ENCODE measurements at places on chromosomes 4 and X. TPM values are rescaled to one million over a fixed set of nuclear protein-coding genes. Genes with fewer than 3 reads are reported as not detected.

PDK3 gene
- 26.0 TPM for total RNA-seq

PPP1R2C gene
- not detected for total RNA-seq

DNA sequence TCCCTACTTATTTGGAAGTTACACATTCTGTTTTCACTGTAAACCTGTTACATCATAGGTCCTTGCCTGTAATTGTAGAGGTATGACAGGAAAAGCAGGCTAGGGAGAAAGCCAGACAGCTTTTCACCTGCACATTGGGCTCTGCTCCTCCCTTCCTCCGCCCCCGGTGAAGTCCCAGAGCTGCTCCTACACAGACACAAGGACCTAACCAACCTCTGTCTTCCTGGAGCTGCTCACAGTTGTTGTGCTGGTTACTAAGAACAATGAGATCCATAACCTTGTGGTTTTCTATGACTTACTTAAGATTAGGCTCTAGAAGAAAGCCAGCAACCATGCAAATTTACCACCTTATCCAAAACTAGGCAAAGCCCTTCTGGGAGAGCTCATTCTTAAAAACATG is 40.0 kb downstream of the MOSPD2 start:
- DNase-seq: no peak
- H3K4me1 ChIP-seq: no peaks in the 10 kb centered on the region
- H3K4me3 ChIP-seq: no peak overlapping the region
- H3K36me3 ChIP-seq: no peaks in the 10 kb centered on the region
- H3K27me3 ChIP-seq: no peaks in the 10 kb centered on the region

DNA sequence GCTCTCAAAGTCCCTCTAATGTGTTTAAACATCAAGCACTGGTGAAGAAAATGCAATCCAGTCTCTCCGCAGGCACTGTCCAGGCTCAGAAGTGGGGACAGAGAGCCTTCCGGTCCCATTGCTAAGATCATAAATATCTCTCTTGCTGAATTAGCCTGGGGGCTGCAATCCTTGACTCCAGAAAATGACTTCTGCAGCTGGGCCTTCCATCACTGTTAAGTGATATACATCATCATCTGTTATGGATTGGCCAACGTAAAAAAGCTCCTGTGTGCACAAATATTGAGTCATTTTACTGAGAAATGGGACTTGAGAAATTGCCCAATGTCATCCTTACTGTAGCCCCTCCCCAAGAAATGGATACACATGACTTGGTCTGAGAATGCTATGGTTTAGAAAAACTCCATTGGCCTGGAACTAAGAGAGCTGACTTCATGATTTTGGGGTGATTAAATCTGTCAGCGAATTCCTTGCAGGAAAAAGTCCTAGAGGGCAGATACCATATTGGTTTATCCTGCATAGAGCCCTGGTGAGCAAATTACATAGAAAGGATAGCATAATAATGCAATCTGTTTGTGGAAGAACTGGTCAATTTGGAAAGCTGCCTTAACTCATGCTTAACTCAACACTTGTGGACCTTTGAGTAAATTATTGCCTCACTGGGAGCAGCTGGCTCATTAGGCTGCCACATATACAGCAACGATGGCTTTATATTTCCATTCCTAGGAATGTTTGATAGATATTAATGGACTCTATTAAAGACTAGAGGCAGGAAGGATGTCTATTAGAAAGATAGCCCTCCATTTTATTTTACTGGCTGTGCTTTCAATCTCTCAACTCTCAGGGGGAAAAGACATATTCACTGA is 346.1 kb downstream of the GBA3 start:
- no peak for DNase-seq
- H3K27ac ChIP-seq: no peak overlapping the region
- no peaks in the 10 kb centered on the region for H3K36me3 ChIP-seq

- DNase-seq: no peak
- H3K4me1 ChIP-seq: peaks cover 4% of the 10 kb centered on the region
- H3K4me3 ChIP-seq: no peak overlapping the region
Measured at GRCh38 chr4:99861120-99861905, 32.9 kb downstream of the LAMTOR3 start.

SPANXC gene
- total RNA-seq: not detected

GRCh38 chrX:139112432-139112831 is 400.9 kb upstream of the FGF13 start:
- no peaks in the 10 kb centered on the region for H3K4me1 ChIP-seq
- no peak overlapping the region for H3K4me3 ChIP-seq
- no peak overlapping the region for H3K27ac ChIP-seq
- no peaks in the 10 kb centered on the region for H3K27me3 ChIP-seq
- H3K36me3 ChIP-seq: no peaks in the 10 kb centered on the region

- H3K27me3 ChIP-seq: no peaks in the 10 kb centered on the region
- H3K4me1 ChIP-seq: no peaks in the 10 kb centered on the region
- no peaks in the 10 kb centered on the region for H3K36me3 ChIP-seq
- H3K4me3 ChIP-seq: peak within 1 kb of the TSS; percentile 55
- no peak within 1 kb of the TSS for H3K27ac ChIP-seq
- DNase-seq: peak; percentile 38
Measured at GRCh38 chrX:111095974-111096895, at the start of gene PAK3. Gene PAK3 (plus strand): TSS chrX:111096191. CDS start chrX:111123104, 26,913 bp downstream.

GRCh38 chr4:40251366-40251765 is 54.5 kb downstream of the RHOH start:
- DNase-seq: no peak
- H3K27me3 ChIP-seq: no peaks in the 10 kb centered on the region
- no peak overlapping the region for H3K27ac ChIP-seq
- H3K4me1 ChIP-seq: peaks cover 72% of the 10 kb centered on the region

FOXO4 gene
- total RNA-seq: 12.8 TPM

DNA sequence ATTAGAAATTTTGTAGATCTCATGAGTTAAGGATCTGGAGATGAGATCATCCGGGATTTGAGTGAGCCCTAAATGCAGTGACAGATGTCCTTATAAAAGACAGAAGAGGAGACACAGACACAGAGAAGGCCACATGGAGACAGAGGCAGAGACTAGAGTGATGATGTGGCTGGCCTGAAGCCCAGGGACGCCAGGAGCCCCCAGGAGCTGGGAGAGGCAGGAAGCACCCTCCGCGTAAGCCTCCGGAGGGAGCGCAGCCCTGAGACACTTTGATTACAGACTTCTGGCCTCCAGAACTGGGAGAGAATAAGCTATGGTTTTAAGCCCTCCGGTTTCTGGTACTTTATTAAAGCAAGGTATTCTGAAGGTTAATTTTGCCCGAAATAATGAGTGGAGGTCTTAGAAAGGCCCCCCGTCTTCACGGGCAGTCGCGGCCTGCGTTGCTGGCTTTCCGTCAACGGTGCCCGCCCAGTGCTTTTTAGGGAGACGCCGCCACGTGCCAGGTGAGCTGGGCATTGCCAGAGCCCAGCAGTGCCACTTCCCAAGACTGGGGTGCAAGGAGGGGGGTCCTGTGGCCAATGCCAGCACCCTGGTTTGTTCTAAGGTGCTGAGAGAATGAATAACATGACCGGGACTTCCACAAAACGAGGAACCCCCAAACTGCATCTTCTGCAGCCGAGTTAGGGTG is 8.1 kb downstream of the DHRSX start:
- no peaks in the 10 kb centered on the region for H3K27me3 ChIP-seq
- no peak for DNase-seq
- H3K4me1 ChIP-seq: no peaks in the 10 kb centered on the region
- no peaks in the 10 kb centered on the region for H3K36me3 ChIP-seq

GRCh38 chr4:140154572-140154891 is 548 bp upstream of the MAML3 start:
- no peak overlapping the region for H3K27ac ChIP-seq
- H3K36me3 ChIP-seq: no peaks in the 10 kb centered on the region
- H3K4me1 ChIP-seq: peaks cover 5% of the 10 kb centered on the region
- H3K4me3 ChIP-seq: peak overlapping the region; percentile 95
- H3K27me3 ChIP-seq: no peaks in the 10 kb centered on the region
- no peak for DNase-seq

GRCh38 chr4:113170805-113171468 is 121.5 kb downstream of the ANK2 start:
- H3K36me3 ChIP-seq: no peaks in the 10 kb centered on the region
- H3K27me3 ChIP-seq: no peaks in the 10 kb centered on the region
- H3K4me3 ChIP-seq: no peak overlapping the region
- no peaks in the 10 kb centered on the region for H3K4me1 ChIP-seq

XG gene
- total RNA-seq: not detected

DNA sequence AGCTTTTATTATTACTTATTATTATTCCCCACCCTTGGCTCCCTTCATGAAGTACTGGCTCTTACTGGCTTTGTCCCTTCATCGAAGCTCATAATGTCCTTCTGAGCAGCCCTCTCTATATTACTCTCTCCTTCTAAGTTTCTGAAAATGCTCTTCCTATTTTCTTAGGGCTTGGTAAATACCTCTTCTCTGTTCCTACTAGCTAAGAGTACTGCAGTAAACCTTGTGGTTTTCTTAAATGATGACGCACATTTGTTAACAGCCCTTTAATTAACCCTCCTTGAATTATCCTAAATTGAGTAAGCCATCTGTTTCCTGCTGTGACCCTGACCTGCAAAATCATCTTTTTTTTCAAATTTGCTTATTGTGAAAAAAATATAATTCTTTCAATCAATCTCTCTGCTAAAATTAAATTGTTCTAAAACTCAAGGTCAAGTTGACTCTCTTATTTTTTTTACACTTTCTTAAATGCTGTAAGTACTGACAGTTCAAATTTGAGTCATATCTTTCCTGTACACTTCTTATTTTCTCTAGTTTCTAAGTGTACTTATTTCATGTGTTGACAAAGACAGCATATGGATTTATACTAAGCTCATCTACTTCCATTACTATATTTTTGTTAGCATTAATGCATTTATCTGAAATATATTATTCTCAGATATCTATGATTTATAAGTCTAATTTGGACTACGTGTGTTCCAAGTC is 148.9 kb downstream of the ADAM29 start:
- no peak overlapping the region for H3K27ac ChIP-seq
- H3K4me1 ChIP-seq: no peaks in the 10 kb centered on the region
- H3K4me3 ChIP-seq: no peak overlapping the region
- no peak for DNase-seq

SPANXN4 gene
- total RNA-seq: not detected

DNA sequence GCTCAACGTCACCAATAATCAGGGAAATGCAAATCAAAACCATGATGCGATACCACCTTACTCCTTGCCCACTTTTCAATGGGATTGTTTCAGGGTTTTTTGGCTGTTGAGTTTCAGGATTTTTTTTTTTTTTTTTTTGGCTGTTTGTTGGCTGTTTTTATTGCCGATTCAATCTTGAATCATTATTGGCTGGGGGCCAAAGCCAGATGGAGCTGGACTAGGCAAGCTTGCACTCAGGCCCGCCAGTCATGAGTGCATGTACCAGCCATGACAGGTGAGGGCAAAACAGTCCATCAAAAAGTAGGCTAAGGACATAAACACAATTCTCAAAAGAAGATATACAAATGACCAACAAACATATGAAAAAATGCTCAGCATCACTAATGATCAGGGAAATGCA is 13.3 kb downstream of the YIPF7 start:
- H3K4me3 ChIP-seq: no peak overlapping the region
- H3K36me3 ChIP-seq: no peaks in the 10 kb centered on the region
- H3K27ac ChIP-seq: no peak overlapping the region
- no peaks in the 10 kb centered on the region for H3K27me3 ChIP-seq
- no peaks in the 10 kb centered on the region for H3K4me1 ChIP-seq

GRCh38 chr4:148057516-148057915 is 325.6 kb downstream of the ARHGAP10 start:
- no peak for DNase-seq
- no peak overlapping the region for H3K27ac ChIP-seq
- H3K4me1 ChIP-seq: peaks cover 81% of the 10 kb centered on the region
- H3K27me3 ChIP-seq: no peaks in the 10 kb centered on the region
- H3K36me3 ChIP-seq: no peaks in the 10 kb centered on the region

REPS2 gene
- 0.11 TPM for total RNA-seq

GRCh38 chr4:187972135-187972534 is 23.4 kb upstream of the ZFP42 start:
- no peaks in the 10 kb centered on the region for H3K27me3 ChIP-seq
- no peak overlapping the region for H3K27ac ChIP-seq
- no peak for DNase-seq

DNA sequence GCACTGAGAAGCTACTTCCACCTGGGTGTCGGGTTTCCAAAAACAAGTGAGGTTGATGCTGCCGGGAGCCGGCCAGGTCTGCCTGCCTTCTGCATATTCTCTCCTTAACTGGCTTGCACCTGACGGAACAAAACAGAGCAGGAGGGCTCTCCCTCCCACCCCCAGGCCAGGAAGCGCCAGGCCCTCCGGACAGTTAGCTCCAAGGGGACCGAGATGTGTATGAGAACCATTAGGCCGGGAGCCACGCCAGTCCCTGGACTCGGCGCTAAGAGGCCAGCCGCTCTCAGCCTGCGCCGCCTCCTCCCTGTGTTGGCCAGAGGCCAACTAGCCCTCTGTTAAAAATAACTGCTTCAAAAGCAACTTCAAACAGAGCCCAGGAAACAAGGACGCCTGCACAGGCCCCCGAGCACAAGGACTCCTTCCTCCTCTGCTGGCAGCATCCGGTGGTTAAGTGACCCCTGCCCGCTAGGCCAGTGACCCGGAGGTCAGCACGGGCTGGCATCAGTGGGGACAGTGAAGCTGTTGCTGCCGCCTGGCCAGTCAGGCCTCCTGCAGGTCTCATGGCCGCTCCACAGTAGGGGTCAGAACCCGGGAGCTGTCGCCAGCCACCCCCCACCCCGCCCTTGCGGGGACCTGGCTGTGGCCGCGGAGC is 107.9 kb downstream of the ABLIM2 start:
- no peak for DNase-seq
- H3K4me3 ChIP-seq: no peak overlapping the region
- H3K4me1 ChIP-seq: no peaks in the 10 kb centered on the region
- H3K36me3 ChIP-seq: no peaks in the 10 kb centered on the region
- no peak overlapping the region for H3K27ac ChIP-seq

DNA sequence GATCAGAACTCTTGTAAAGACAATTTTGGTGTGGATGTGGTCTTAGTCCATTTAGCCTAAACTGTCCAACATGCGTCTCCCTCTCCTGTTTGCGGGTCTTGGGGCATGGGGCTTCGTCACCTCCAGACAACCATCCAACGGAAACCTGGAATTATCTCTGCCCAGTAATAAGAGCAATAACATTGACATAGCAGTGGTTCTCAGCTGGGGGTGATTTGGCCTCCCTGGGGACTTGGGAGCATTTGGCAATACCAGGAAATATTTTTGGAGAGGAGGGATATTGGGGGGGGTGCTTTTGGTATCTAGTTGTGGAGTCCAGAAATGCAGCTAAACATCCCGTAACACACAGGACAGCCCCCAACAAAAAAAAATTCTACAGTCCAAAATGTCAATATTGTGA is 47.2 kb downstream of the SEL1L3 start:
- H3K4me1 ChIP-seq: no peaks in the 10 kb centered on the region
- no peak overlapping the region for H3K4me3 ChIP-seq
- peaks cover 35% of the 10 kb centered on the region for H3K36me3 ChIP-seq
- H3K27ac ChIP-seq: no peak overlapping the region
- no peaks in the 10 kb centered on the region for H3K27me3 ChIP-seq
- no peak for DNase-seq

DNA sequence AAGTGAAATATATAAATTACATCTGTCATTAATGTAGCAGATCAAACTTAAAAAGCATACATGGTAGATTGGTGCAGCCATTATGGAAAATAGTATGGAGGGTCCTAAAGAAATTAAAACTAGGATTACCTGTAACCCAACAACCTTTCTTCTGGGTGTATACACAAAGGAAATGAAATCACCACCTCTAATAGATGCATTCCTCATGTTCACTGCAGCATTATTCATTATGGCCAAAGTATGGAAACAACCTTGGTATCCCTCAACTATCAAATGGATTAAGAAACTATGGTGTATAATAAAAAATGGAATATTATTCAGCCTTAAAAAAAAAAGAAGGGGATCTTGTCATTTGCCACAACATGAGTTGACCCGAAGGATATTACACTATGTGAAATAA is 13.7 kb downstream of the WDFY3 start:
- no peaks in the 10 kb centered on the region for H3K27me3 ChIP-seq
- H3K27ac ChIP-seq: no peak overlapping the region
- no peak for DNase-seq
- no peak overlapping the region for H3K4me3 ChIP-seq
